ENCODE measurements at places on chromosomes 2 and 18.
A peak's percentile ranks its signal among the peaks of the same experiment; 100 is the strongest.

- DNase-seq: peak; percentile 59
Measured at GRCh38 chr2:101230541-101231001, 22.1 kb upstream of the CNOT11 start.

DNA sequence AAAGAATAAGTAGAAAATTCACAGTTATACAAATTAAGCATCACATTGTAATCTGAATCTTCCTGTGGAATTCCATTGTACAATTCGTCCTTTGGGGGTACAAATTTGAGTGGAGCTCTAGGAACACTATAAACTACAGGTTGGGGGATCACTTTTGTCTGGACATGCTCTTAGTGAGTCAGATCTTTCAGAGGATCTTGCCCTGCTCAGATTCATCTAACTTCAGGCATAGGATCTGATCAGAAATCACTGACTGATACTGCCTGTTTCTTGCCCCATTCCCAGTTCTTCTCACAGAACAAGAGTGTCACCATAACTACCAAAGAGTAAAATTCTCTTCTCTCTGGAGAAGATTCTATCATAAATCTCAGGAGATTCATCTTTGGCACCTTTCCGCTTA, 10.7 kb upstream of the VSNL1 start:
- no peak for DNase-seq

GRCh38 chr2:206572725-206573124, 69.6 kb upstream of the FAM237A start:
- DNase-seq: no peak

DNA sequence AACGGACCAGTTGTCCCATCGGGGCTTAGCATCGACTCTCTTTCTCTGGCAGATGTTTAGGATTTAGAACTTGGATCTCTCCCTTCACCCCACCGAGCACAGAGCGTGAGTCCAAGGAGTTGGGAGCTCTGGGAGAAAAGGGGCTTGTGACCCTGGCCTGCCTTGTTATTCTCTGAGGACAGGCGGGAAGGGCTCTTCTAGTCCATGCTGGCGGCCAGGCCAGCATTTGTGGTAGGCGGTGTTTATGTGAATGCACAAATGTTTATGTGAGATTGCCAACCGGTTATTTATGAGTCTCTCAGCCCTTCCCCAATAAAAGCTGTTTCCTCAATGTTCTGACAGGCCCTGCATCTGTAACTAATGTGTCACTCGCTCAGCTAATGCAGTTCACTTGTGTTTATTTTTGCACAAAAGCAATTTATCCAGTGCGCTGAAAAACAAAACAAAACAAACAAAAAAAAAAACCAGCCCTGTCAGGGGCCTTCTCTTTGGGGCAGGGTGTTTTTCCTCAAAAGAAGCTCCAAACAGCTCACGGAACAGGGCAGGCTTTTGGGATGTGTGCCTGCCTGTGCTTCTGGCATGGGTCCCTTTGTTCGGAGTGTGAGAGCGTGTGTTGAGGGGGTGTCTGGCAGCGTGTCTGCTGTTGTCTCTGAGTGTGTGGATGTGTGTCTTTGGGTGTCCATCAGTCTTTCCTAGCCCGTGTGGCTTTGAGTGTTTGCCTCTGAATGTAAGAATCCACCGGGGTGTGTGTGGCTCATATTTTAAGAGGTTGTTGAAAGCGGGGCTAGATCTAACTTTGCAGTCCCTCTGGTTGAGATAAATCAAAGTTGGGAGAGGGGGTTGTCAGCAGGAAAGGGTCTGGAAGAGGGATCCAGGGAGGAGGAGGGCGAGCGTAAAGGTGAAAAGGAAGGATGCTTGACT, 52.8 kb upstream of the HAAO start:
- no peak for DNase-seq

DNA sequence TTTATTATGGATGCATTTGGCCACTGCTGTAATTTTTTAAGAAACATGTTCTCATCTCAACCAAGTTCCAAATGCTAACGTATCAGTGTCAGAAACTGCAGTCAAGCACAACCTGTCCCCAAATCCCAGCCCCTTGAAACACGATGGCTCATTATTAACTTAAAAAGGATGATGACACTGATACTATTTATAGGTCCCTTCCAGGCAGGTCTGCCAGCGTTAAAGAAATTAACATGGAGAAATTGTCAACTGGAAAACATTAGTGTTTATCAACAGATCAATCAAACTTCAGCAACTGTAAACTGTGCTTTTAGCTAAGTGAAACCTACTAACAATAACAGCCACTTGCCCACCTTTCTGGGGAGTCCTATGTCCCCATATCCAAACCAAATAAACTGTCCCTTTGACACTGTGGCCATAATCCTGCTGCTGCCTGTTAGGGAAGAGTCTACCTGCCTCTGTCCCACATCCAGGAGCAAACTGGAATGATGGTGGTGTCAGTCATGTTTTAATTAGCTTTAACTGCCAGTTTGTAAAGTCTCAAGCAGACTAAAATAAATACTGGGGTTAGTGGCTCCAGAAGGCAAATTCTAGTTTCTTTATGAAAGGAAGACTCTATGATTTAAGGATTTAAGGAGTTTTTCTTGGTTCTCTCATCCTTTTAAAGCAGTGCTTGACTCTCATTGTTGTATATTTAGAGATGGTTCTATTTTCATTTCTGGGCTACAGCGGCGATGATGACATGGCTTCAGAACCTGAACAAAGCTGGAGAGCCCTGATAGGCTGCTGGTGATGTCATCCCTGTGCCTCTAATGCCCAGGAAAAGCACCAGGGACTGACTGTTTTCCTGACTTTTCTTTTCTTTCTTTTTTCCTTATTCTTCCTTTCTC, 583.6 kb upstream of the PIK3C3 start:
- no peak for DNase-seq

GRCh38 chr18:61870151-61870550, 22.7 kb downstream of the RNF152 start:
- no peak for DNase-seq

DNA sequence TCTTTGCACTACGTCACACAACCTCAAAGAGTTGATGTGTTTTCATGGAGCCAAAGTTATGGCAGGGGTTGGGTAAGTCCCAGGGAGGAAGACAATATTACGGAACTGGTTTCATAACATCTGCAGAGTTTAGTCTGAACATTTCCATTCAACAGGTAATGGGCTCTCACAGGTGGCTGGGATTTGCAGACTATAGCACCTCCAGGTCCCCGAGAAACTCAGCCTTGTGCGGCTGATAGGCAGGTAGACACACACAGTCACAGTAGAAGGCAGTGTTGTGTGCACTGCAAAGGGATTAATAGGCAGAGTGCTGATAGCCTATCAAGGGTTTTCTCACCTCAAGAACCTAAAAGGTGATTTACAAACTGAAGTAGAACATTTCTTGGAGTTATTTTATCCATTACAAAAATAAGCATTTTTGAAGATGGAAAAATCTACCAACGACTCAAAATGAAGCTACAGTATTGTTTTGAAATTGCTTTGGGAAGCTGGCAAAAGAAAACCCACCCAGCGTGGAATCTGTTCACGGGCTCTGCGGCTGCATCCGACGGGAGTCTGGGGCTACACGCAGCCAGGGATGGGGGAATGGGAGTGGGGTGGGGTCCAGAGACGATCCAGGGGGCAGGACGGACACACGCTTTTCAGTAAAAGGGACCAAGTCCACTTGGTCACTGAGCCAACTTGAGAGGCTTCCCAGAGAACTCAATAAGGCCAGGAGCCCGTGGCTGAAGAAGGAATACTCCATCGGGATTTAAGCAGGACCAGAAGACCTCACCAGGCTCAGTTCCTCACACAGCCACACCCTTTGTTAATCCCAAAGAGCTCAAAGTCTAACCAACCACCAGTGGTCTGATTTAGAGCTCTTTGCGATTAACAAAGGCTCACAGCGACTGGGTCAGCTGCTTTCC, 82.9 kb downstream of the CHRNA1 start:
- DNase-seq: no peak

DNA sequence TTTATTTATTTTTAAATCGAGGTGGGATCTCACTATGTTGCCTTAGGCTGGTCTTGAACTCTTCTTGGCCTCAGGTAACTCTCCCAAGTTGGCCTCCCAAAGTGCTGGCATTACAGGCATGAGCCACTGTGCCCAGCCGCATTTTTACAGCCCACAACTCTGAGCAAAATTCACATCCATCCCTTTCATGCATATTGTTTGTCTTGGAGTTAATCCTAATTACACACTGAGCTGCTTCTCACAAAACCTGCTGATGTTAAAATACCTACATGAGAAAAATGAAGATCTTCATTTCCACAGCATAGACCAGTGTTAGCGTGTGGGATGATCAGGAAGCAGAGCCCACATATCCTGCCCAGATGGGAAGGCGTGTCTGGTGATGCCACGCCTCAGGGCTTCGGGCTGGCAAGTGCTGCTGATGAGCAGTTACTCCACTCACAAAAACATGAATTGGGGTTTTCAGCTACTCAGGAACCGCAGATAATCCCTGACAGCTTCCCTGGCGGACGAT, 14.6 kb downstream of the ITGB1BP1 start:
- peak; percentile 65 for DNase-seq

GRCh38 chr2:16255120-16255519, 314.8 kb downstream of the MYCN start:
- DNase-seq: no peak

DNA sequence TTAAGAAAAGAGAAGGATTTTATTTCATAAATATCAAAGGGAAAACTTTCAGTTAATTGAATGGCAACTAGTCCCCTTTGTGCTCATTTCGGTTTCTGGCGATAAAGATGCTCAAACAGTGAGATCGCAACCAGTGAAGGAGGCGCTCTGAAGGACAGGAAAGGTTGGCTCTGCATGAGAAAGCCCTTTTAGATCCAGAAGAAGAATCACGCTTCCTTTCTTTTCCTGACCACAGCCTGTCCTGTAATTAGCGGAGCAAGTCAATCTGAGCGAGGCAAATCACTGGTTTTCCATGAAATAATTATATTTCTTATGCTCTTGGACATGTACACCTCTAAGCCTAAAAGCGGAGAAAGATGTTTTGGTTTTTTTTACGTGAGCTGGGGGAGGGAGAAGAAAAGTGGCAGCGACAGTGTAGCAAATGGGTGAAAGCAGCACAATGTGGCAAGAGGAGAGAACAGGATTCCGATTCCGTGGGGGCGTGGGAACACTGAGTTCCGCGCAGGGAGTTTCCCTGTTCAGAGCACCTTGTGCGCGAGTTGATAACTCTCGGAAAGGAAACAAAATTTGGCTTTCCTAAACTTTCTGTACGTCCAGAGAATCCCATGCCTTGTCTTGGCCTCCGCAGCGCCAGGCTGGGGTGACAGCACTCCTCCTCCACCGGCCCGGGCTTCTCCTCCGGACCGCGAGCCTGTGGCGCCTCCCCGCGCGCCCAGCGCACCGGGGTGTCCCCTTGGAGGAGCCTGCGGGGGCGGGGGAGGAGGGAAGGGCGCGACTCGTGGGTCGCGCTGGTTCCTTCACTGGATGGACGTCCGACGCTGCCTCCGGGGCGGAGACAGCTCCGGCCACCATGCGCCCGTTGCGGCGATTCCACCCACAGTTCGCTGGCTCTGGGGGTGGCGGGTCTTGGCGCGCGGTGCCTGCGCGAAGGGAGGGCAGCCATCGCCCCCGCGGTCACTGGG, 620 bp upstream of the SLC9A2 start:
- peak; percentile 81 for DNase-seq

GRCh38 chr2:137091704-137092103, 326.4 kb downstream of the THSD7B start:
- DNase-seq: no peak

- DNase-seq: no peak
Measured at GRCh38 chr18:61658431-61658830, 234.4 kb downstream of the RNF152 start.

GRCh38 chr2:133817680-133818566, 249.7 kb upstream of the NCKAP5 start:
- peak; percentile 99 for DNase-seq

GRCh38 chr2:68465081-68465916, 1.8 kb downstream of the FBXO48 start:
- no peak for DNase-seq

DNA sequence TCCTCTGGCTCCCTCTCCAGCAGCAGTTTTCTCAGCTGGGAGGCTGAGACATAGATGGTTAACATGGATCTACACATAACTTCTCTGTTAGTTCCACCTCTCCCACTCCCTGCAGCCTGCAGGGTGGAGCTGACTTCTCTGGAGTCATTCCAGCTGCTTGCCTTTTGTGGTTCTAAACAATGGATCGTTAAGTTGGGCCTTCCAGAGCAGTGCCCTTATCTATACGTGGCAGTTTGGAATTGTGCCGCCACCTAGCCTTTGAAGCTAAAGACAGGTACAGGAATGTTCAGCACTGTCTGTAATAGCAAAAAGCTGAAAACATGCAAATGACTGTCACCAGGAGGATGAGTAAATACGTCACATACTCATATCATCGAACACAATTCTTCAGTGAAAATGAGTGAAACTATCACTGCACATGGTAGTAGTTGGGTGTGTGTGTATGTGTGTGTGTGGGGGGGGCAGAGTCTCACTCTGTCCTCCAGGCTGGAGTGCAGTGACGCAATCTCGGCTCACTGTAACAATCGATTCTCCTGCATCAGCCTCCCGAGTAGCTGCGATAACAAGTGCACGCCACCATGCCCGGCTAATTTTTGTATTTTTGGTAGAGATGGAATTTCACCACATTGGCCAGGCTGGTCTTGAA, 50.3 kb downstream of the SH2D6 start:
- no peak for DNase-seq

GRCh38 chr2:241635756-241636155, 1.2 kb downstream of the THAP4 start:
- no peak for DNase-seq

DNA sequence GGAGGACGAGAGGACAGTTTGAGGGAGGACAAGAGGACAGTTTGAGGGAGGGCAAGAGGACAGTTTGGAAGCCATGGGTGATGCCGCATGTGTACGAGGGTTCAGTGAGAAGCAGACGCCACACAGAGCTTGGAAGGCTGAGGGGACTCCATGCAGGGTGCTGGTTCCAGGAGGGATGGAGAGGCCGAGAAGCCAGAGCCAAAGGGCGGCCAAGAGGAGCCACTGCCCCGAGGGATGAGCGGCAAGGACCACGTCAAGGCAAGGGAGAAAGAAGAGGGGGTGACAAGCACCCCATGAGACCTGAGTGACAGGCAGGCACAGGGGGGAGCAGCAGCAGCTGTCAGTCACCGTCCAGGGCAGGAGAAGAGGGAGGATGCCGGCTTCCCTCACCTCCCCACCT, 385.7 kb upstream of the MYT1L start:
- no peak for DNase-seq
